T-helper 2 cell (primary cell): ENCODE measurements at places on chromosomes 4 and X.

- peak; percentile 42 for DNase-seq
Measured at GRCh38 chr4:17511950-17512795, at the start of gene QDPR. Gene QDPR (minus strand): TSS chr4:17512090. CDS start chr4:17512054, 36 bp downstream.

GRCh38 chr4:73615613-73616012 lies 4.6 kb downstream of the RASSF6 start:
- no peak for DNase-seq

DNA sequence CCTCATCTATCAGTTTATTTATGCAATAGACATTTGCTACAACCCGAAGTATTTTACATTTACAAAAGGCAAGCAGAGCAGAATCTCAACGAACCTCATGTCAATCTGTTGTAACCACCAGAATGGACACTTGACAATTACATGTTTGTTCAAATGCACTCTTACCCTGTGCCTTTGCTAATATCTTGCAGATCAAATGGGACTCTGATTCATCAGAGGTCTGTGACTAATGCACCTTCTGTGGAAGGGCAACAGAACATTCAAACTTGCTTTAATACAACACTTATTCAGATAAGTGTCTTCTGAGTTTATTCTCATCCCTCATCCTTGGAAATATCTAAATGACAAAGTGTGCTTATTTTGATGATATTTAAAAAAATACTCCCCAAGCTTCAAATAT lies 644.7 kb upstream of the PCDH10 start:
- no peak for DNase-seq

GRCh38 chr4:168724243-168724642 lies 227.4 kb downstream of the PALLD start:
- DNase-seq = no peak

GRCh38 chr4:139525414-139525813 lies 30.6 kb downstream of the SETD7 start:
- no peak for DNase-seq

GRCh38 chr4:156173486-156173885 lies 219.8 kb upstream of the CTSO start:
- DNase-seq = no peak

DNA sequence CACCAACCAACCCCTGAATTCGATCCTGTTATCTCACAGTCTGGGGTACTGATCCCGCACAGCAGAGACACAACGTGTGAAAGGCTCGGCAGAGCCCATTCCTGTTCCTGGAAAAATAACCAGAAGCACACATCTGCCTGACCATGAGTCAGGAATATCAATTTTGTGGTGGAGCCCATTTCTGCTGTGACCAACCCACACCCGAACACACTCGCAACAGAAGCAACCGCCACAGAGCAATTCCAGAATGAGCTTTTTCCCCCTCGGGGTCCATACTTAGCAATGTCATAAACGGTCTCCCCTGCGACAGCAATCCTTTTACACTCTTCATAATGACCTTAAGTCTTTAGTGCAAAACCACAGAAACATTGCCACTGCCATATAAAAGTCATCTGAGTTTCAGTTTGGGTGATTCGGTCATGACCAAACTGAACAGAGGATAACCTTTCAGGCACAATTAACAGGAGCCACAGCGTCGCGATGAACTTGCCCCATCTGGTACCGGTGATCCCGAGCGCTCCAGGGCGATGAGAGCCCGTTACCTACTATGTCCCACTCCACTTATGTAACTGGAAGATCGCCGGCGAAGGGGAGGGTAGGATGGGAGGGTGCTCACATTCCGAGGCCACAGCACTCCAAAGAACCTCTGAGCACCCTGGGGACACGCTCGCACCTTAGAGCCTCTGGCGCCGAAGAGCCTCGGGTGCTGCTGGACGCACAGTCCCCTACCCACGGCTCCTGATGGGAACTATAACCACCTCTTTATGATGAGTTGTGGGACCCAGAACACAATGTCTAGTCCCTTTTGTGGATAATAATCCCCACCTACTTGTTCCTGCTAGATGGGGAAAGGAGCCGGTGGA lies 1.1 kb downstream of the MECP2 start:
- DNase-seq = no peak

DNA sequence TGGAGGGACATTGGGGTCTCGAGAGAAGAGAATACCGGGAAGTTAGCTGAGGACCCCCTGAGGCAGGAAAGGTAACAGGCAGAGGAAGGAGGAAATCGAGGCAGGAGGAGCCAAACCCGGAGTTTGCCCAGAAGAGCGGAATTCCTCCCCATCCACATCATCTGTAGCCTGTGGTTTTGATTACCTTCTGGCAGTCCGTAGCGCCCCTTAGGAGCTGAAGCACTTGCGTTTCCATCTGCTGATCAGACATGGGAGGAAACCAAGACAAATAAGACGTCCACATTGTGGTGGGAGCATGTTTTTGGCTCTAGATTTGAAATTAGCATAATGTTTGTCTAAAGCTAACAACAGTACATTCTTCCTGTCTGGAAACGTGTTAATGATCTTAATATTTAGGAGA lies 26.8 kb upstream of the HMX1 start:
- no peak for DNase-seq

- DNase-seq = no peak
Measured at GRCh38 chr4:118120120-118120760, 86.0 kb downstream of the NDST3 start.
